ENCODE measurements at places on chromosomes 16 and 17. TPM values are rescaled to one million over a fixed set of nuclear protein-coding genes. Genes with fewer than 3 reads are reported as not detected.

Gene PRR29
- total RNA-seq, result 0.30 TPM

Gene MT3
- 3.5 TPM for total RNA-seq

Gene C16orf89
- 6.1 TPM for total RNA-seq

Gene RAMP2
- 38.2 TPM for total RNA-seq

Gene IGSF6
- 2.5 TPM for total RNA-seq

Gene SDR42E1
- 0.73 TPM for total RNA-seq

Gene CCR7
- total RNA-seq, result not detected

Gene DNASE1L2
- total RNA-seq, result 0.35 TPM

Gene GDE1
- 116 TPM for total RNA-seq

Gene WFIKKN1
- 0.13 TPM for total RNA-seq

Gene GGA2
- 50.3 TPM for total RNA-seq

Gene KRT24
- not detected for total RNA-seq

Gene C17orf78
- total RNA-seq, result not detected

Gene PIRT
- total RNA-seq, result not detected

Gene PRAC2
- not detected for total RNA-seq

Gene WFIKKN2
- total RNA-seq, result 0.51 TPM

Gene LPCAT2
- total RNA-seq, result 9.6 TPM

Gene NCBP3
- 13.8 TPM for total RNA-seq

Gene VTN
- total RNA-seq, result 30.2 TPM

Gene ZNF771
- 6.2 TPM for total RNA-seq

Gene SLFN14
- total RNA-seq, result not detected

Gene NEUROD2
- total RNA-seq, result not detected

Gene PARD6A
- 3.2 TPM for total RNA-seq

Gene OR3A2
- total RNA-seq, result 0.11 TPM

Measured in Right ventricle myocardium superior (tissue), 1 donor.